ENCODE measurements at places on chromosomes 4 and X. TPM values are rescaled to one million over a fixed set of nuclear protein-coding genes. Genes with fewer than 3 reads are reported as not detected.

- DNase-seq: no peak
These were observed 115.9 kb upstream of the TEX13D start for GRCh38 chrX:124216396-124217115.

GRCh38 chr4:72376901-72377300 lies 192.1 kb downstream of the ADAMTS3 start:
- DNase-seq: no peak

The GAGE13 gene
- polyA plus RNA-seq: not detected

- DNase-seq: no peak
These were observed 58.3 kb upstream of the TMEM131L start for GRCh38 chr4:153407906-153408305.

The UGT2B15 gene
- polyA plus RNA-seq: not detected

The SPANXD gene
- not detected for polyA plus RNA-seq

DNA sequence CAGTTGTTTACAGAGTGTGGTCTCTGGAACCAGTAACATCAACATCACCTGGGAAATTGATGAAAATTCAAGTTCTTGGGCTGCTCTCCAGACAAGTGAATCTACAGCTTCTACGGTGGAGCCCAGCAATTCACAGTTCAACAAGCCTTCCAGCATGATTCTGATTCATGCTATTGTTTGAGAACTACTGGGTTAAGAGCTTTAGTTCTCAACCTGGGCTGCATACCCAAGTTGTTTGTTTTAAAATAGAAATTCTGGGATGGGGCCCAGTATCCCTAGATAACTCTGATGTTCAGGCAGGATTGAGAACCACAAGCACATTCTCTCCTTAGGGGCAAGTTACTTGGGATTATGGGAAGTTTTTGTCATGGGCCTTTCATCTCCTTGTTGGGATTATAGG lies 37.9 kb upstream of the PGK1 start:
- no peak for DNase-seq

DNA sequence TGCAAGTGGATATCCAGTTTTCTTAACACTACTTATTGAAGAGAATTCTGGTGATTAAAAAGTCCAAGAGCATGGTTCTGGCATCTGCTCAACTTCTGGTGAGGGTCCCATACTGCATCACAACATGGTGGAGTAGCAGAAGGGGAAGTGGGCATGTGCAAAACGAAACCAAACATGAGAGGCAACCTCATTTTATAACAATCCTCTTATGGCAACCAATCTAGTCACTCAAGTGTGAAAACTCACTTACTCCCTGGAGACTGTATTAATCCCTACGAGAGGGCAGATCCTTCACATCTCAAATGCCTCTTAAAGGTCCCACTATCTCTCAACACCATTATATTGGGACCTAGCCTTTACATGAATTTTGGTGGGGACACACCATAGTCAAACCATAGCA lies 55.4 kb upstream of the TRO start:
- DNase-seq: no peak

DNA sequence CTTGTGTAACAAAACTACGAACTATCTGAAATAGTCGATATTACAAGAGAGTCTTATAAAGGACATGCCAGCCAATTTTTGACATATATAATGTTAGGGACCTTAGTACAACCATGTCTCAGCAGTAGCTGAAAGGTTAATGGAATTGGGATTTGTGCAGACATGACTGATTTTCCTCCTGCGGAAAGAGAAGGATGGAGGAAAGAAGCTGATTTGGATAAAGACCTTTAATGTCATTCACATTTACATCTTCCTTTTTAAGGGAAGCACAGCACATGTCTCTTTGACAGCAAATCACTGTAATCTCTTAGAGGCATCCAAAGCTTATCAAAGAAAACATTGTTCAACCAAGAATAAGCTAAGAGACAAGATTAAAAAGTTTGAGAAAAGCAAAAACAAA lies 1976.2 kb upstream of the IGFBP7 start:
- DNase-seq: no peak

The EMCN gene
- not detected for polyA plus RNA-seq

The ETDB gene
- polyA plus RNA-seq: not detected

The GLRB gene
- polyA plus RNA-seq: not detected

The AMBN gene
- polyA plus RNA-seq: not detected

The ZNF157 gene
- not detected for polyA plus RNA-seq

GRCh38 chrX:63561425-63561824 lies 210.3 kb upstream of the SPIN4 start:
- no peak for DNase-seq

- no peak for DNase-seq
These were observed 120.4 kb upstream of the SLC34A2 start for GRCh38 chr4:25535278-25535677.

The MFAP3L gene
- polyA plus RNA-seq: 0.18 TPM

DNA sequence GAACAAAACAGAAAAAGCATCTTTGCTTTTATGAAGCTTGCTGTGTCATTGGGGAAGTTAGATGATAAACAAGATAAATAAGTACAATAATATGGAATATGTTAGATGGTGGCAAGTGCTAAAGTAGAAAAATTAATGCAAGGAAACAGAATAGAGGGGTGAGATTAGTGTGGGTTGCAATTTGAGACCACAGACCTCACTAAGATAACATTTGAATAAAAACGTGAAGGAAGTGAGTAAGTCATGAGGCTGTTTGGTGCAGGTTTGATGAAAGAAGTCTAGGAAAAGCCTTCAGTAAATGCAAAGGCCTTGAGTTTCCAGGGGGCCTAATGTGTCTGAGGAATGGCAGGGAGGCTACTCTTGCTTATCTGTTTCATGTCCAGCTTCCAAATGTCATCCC lies 102.5 kb downstream of the CFAP299 start:
- no peak for DNase-seq

GRCh38 chr4:10253765-10254164 lies 137.2 kb upstream of the WDR1 start:
- no peak for DNase-seq

GRCh38 chrX:144327495-144327894 lies 443.6 kb downstream of the UBE2NL start:
- no peak for DNase-seq

The TTC29 gene
- not detected for polyA plus RNA-seq

- DNase-seq: no peak
These were observed 282.0 kb downstream of the ARHGAP24 start for GRCh38 chr4:85756938-85757337.

The NXF2 gene
- not detected for polyA plus RNA-seq

DNA sequence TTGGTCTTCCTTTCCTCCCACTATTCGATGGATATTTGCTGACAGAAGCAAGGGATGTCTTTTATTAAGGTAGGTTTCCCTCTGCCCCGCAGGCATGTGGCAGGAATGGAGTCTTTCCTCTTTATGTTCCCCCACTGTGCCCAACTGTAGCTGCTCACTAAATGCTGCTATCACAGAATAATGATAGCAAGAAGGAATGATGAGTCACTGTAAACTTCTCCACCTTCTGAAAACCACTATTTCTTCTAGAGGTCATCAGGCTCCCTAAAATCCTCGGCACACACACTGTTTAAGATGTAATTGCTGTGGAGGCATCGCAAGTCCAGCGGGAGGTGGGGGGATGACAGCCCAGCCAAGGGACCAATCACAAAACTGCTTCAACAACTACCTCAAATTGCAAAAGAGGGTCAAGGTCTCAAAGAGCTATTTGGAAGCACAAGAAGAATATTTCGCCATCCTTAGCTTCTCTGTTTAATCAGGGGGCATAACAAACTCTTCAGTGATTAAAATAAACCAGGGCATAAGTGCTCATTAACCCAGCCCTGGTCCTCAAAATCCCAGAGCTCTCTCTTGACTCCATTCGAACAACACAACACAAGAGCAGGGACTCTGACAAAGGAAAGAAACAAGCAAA lies 13.9 kb downstream of the QDPR start:
- DNase-seq: no peak

The DSPP gene
- not detected for polyA plus RNA-seq

The BEX2 gene
- 0.75 TPM for polyA plus RNA-seq

- DNase-seq: no peak
These were observed 133.1 kb upstream of the VCX start for GRCh38 chrX:7709845-7710244.

The CORIN gene
- polyA plus RNA-seq: 0.01 TPM

- DNase-seq: no peak
These were observed 95.0 kb upstream of the STS start for GRCh38 chrX:7052541-7052940.

- no peak for DNase-seq
These were observed at the start of gene HS6ST2 for GRCh38 chrX:132958091-132958703. Gene HS6ST2 (minus strand): TSS chrX:132958629.

Measured in CD14-positive monocyte (primary cell).